ENCODE measurements at places on chromosomes 3 and 15. TPM values are rescaled to one million over a fixed set of nuclear protein-coding genes. Genes with fewer than 3 reads are reported as not detected.

Gene ENTPD3
- 11.0 TPM for total RNA-seq

Gene SSUH2
- 2.6 TPM for total RNA-seq

Gene CCDC9B
- total RNA-seq: 9.0 TPM

Gene FBXW12
- not detected for total RNA-seq

Gene CPLX3
- 59.8 TPM for total RNA-seq

Gene GPR171
- total RNA-seq: 0.18 TPM

Gene DNAH1
- total RNA-seq: 5.6 TPM

Gene GPR149
- total RNA-seq: 0.09 TPM

Gene ATP13A3
- total RNA-seq: 75.4 TPM

Gene MUC13
- 1.3 TPM for total RNA-seq

Gene CAPN3
- total RNA-seq: 5.3 TPM

Gene FOXB1
- not detected for total RNA-seq

Gene ACTRT3
- total RNA-seq: 0.46 TPM

Gene SV2B
- total RNA-seq: 2.3 TPM

Gene MME
- total RNA-seq: 103 TPM

Gene AGBL1
- total RNA-seq: 0.91 TPM

Gene CP
- total RNA-seq: 15.2 TPM

Gene A4GNT
- total RNA-seq: not detected

Gene ZNF620
- total RNA-seq: 4.3 TPM

Gene UBE2E2
- total RNA-seq: 48.7 TPM

Gene SCAANT1
- not detected for total RNA-seq

Gene SERPINI2
- 3.1 TPM for total RNA-seq

Gene REC114
- total RNA-seq: 7.5 TPM

Gene CRELD1
- total RNA-seq: 64.9 TPM

Gene AHSG
- not detected for total RNA-seq

Gene IDH2
- 98.1 TPM for total RNA-seq

Gene CATSPER2
- 10.1 TPM for total RNA-seq

Gene FSIP1
- 2.3 TPM for total RNA-seq

Gene AP3B2
- 9.3 TPM for total RNA-seq

Gene TADA3
- total RNA-seq: 131 TPM

Gene PLSCR4
- total RNA-seq: 77.4 TPM

All from prostate gland (tissue), 2 donors.